ENCODE measurements at places on chromosomes 12 and 14.

DNA sequence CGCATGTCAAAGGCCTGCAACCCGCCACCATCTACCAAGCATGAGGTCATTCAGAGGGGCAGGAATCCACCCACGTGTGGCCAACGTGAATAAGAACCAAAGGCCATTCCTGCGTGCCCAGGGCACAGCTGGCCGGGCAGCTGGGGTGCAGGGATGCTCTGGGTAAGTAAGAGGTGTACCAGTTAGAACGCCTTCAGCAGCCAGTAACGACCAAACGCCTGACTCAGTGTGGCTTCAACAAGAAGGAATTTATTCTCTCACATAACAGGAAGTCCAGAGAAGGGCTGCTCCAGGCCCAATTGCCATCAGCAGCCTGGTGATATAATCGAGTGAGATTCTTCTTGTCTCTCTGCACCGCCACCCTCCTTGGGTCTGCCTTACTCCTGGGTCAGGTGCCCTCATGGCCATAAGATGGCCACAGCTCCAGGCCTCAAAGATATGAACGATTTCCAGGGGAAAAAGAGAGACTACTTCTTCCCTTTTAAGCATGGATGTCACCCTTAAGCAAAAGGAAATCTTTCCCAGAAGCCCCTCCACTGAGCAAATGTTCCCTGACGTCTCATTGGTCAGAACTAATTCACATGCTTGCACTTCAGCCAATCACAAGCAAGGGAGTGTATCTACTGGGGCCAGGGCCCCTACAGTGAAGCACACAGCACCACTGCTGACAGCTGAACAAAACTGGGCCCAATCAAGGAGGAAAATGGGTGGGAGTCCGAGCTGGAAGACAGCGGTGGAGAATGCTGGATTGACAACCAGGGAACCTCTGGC, 7.3 kb downstream of the TTC7B start:
- peak; percentile 34 for DNase-seq

DNA sequence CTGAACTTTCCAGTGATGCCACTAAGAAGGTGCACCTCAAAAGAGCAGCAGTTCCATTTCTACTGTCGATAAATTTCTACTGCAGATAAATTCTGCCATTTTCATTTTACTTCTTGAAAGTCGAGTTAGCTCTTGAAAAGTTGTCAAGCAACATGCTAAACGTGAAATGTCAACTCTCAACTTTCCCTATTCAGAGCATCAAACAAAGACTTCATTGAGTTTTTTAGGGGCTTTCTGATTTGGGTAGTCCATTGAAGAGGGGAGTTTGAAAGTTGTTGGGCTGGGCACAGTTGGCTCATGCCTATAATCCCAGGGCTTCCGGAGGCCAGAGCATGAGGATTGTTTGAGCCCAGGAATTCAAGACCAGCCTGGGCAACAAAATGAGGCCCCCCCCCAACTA, 59.4 kb upstream of the SYNE2 start:
- no peak for DNase-seq

DNA sequence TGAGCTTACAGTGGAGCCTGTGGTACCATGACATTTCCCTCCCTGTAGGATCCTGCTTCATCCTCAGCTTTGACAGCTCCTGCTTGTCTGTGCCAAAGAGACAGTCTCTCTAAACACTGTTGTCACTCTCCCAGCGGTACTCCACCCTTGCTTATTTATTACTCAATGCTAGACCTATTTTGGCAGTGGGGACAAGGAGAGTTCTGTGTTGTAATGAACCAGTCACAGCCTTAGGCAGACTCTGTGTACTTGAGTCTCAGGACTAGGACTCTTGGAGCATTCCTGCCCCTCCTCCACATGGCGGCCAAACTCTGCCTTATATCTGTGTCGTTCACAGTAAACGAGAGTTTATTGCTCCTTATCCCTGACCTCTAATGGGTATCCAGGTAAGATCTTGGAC, 70.9 kb downstream of the PIK3C2G start:
- no peak for DNase-seq

- no peak for DNase-seq
Measured at GRCh38 chr12:104384141-104384880, 72.4 kb upstream of the CHST11 start.

GRCh38 chr14:23601424-23601823, 22.8 kb upstream of the JPH4 start:
- no peak for DNase-seq

- DNase-seq: peak; percentile 50
Measured at GRCh38 chr12:49298160-49298559, 3.2 kb downstream of the PRPH start.

DNA sequence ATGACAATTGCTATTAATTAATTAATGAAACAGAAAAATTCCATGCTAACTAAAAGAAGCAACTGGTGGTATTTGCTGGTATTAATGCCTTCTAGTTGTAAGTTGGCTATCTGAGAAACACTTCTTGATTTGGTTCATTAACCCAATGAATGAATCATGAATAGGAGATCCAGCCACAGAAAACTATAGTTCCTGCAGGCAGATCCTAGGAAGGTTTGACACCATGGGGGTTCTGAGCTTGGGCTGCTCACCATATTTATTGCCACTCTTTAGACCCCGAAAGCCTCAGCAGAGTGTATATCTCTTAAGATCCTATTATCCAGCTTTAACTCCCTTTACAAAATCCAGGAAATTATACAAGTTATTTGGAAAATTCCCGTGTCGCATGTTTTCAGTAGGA, 81.4 kb upstream of the REP15 start:
- no peak for DNase-seq

DNA sequence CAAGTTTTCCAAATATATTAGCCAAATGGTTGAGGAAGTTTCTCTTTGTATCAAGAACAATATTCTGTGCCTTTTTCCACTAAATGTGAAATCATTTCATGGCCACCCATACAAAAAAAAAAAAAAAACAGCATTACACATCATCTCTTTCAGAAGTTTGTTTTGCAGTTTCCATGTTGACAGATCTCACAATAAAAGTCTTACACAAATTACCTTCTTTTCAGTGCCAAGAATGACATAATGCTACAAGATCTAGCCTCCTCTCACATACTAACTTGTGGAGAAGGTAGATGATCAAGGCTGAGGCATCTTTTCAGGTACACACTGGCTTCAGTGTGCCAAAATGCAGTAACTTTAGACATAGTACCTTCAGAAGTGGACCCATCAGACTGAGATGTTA, 35.3 kb downstream of the PRKD1 start:
- DNase-seq: no peak

- no peak for DNase-seq
Measured at GRCh38 chr12:34212651-34213050, 190.4 kb downstream of the ALG10 start.

DNA sequence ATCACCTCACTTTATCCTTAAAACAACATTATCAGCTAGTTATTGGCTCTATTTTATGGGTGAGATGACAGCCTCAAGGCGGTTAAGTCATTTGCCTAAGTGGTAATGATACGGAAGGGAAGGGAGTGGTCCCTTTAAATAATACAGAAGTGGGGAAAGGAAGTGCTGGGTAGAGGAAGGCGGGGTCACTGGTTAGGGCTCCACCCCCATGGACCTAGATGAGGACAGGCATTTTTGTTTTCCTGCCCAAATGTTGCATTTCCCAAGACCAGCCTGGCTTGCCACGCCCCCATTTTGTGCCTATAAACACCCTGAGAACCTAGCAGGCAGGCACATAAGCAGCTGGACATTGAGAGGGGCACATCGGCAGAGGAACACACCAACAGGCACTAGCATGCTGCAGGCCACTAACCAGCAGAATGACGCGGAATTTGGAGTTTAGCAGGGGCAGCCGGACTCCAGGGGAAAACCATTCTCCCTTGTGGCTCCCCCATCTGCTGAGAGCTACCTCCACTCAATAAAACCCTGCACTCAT, 100.9 kb downstream of the EPS8 start:
- DNase-seq: peak; percentile 68

- DNase-seq: no peak
Measured at GRCh38 chr14:68518166-68518565, 274.7 kb downstream of the ZFP36L1 start.

- DNase-seq: no peak
Measured at GRCh38 chr14:58739674-58740073, 101.9 kb downstream of the DACT1 start.

DNA sequence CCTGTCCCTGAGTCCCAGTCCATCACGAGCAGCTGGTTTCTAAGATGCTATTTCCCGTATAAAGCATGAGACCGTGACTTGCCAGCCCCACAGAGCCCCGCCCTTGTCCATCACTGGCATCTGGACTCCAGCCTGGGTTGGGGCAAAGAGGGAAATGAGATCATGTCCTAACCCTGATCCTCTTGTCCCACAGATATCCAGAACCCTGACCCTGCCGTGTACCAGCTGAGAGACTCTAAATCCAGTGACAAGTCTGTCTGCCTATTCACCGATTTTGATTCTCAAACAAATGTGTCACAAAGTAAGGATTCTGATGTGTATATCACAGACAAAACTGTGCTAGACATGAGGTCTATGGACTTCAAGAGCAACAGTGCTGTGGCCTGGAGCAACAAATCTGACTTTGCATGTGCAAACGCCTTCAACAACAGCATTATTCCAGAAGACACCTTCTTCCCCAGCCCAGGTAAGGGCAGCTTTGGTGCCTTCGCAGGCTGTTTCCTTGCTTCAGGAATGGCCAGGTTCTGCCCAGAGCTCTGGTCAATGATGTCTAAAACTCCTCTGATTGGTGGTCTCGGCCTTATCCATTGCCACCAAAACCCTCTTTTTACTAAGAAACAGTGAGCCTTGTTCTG, 41.6 kb downstream of the DAD1 start:
- DNase-seq: no peak

GRCh38 chr12:127745469-127746212, 521.3 kb upstream of the TMEM132C start:
- DNase-seq: no peak

DNA sequence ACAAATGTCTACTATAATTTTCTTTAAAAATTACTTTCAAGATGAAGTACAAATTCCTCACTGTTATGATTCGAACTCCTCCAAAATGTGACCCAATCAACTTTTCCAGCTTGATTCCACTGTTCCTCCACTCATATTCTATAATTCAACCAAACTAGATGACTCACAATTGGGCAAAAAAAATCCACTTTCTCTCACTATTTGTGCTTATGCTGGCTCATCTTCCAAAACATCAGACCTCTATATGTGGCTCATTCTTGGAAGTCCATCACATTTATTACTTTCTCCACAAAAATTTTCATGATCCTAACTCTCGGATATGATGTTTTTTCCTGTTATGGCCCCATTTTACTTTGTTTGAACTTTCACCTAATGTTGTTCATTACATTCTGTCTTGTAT, 26.9 kb upstream of the RXYLT1 start:
- DNase-seq: no peak

GRCh38 chr14:48814562-48814961, 771.6 kb downstream of the RPS29 start:
- no peak for DNase-seq

- DNase-seq: no peak
Measured at GRCh38 chr12:128613837-128614590, 209.7 kb downstream of the SLC15A4 start.

DNA sequence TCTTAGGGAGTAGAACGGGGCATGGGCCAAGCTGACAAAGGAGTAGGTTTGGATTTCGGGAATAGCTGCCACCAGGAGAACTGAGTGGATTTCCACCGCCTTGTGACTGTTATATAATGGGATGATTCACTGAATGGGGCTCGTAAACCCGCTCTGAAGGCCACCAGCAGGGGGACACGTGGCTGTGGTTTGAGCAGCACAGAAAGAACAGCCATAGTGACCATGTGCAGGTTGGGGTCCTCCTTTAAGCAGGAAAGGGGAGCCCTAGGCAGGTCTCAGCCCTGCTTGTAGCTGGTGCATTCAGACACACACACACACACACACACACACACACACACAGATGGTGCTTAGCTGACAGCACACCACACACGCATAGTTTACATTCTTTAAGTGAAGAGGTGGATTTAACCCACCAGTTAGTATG, 8.6 kb upstream of the ASB2 start:
- DNase-seq: peak; percentile 70

GRCh38 chr12:113088971-113089756, 32.6 kb downstream of the DTX1 start:
- DNase-seq: no peak

DNA sequence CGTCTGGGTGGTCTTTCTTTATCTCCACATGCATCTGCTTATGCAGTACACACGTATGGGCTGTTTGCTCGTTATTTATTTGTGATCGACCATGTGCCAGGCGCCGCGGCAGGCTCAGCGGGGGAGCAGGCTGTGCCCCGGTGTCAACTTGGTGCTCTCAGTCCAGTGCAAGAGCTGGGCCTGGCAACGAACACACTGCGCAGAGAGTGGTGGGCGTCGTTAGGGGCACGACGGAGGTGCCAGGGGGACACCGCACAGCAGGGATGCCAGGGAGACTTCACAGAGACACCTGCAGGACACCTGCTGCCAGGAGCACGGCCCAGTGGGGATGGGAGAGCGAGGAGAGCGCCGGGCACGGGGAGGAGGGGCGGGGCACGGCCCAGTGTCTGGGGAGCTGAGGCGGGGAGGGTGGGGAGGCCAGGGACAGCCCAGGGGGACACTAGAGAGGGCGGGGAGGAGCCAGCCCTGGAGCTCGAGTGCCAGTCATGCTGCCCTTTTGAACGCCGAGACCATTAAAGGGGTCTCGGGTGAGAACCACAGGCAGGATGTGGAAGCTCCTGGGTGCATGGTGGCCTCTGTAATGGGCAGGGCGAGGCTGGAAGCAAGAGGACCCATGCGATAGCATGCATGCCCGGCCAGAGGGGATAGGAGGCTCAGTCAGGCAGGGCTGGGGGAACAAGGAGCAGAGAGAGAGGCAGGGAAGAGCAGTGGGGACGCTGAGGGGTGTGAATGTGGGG, 652 bp upstream of the LRCOL1 start:
- no peak for DNase-seq

- DNase-seq: no peak
Measured at GRCh38 chr12:109982210-109982609, 14.0 kb downstream of the GIT2 start.

- no peak for DNase-seq
Measured at GRCh38 chr12:41234692-41235091, 46.6 kb downstream of the PDZRN4 start.

DNA sequence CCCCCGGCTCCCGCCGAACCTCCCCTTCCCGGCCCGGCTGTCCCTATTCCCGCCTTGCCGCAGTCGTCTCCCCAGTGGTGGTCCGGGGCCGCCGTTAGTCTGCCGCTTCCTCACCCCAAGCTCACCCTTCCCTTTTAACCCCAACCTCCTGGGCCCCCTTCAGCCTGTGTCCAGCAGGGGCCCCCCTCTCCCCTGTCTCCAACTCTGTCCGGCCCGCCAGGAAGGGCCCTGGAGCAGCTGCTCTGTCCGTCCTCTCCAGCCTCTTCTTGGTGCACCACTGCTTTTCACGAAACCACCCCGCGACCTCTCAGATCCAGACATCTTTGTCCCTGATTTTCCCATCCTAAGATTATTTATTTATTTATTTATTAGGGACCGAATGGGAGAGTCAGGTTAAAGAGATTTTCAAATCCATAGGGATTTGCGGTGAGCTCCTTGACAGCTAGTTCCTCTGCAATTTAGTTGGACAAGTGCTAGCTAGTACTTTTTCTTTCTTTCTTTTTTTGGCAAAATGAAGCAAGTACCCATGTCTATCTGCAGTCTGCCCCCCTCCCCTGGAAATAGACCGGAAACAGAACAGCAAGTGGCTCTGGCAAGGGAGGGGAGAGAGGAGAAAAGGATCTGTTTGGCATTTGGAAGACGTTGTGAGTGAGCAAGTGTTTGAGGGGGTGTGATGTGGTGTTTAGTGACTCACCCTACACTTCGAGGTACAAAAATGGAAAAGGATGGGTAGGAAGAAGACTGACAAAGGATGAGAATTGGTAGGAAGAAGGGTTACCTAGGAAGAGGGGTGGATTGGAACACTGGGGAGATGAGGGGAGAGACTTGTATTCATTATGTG, 632 bp downstream of the UBR7 start:
- DNase-seq: peak; percentile 69

All from suppressor macrophage (primary cell).